Epithelial cell of esophagus (primary cell): ENCODE measurements at places on chromosomes 13 and 19.
A peak's percentile ranks its signal among the peaks of the same experiment; 100 is the strongest.

- no peak for DNase-seq
Observed at GRCh38 chr19:1826557-1827521, 14.8 kb upstream of the ATP8B3 start.

GRCh38 chr19:19022380-19022961 is 10.8 kb downstream of the SUGP2 start:
- DNase-seq = no peak

DNA sequence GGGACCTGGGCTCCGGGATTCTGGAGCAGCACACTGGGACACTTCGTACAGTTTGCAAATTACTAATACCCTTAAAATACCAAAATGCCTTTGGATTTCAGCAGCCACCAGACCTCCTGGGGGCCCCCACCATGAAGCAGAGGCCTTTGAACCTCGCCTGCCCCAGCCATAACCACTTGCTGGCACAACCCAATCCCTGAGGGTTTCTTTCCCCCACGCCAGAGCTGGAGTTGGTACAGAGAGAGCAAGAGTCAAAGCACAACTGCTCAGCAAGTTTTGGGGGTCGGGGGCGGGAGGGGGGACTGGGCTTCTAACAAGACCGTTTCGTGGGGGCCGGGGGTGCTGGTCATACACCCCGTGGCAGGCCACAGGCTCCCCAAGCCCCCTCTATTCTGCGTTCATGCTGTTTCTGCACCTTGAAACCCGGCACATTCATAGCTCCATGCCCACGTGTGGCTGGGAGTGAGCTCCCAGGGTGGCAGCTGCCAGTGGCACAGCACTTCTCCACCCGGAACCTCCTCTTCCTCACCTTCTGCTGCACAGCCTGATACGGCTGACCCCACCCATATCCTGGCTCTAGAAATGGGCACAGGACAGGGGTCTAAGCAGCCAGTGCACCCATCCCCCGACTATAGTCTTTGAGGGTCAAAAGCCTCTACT is 17.1 kb downstream of the PLEKHF1 start:
- no peak for DNase-seq

DNA sequence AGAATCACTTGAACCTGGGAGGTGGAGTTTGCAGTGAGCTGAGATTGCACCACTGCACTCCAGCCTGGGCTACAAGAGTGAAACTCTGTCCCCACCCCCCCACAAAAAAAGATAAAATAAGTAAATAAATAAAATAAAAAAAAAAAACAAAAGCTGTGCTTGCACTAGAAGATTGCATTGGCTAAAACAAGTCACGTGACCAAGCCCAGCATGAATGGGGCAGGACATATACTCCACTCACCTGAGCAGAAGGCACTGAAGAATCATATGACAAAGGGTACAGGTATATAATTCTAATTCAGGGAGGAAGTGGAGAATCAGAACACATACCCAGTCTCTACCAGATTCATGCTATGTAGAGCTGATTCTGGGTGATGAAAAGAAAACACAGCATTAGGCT is 36.6 kb downstream of the CYP4F22 start:
- no peak for DNase-seq

DNA sequence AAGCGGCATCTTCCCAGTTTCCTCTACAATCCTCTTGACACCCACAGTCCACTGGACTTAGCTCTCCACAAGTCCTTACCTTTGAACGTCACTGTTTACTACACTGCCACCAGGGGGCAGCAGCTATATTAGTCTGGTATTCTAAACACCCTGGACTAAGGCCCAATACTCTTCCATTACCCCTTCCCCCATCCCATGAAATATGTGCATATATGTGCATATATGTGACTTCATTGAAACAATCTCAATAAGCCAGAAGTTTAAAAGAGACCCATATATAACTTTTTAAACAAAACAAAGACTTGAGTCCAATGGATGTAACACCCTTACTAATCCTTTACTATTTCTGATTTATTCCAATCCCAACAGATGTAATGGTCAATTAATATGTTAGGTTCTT is 15.5 kb downstream of the GGACT start:
- DNase-seq = peak; percentile 88

DNA sequence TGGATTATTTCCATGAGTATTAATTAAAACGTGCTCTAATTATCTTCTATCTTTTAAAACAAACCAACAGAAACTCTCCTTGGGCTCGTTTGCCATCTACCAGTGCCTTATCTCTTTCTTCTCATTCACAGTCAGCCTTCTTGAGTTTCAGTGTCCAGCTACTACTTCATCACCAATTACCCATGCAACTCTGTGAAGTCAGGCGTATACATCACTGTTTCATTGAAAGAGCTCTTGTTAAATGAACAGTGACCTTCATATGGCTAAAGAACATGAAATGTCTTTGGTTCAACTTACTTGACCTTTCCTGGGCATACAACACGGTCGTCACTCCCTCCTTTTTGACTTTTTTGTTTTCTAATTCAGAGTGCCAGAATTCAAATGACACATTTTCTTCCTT is 5.2 kb upstream of the IFT88 start:
- no peak for DNase-seq

GRCh38 chr13:49840266-49840665 is 47.8 kb upstream of the KPNA3 start:
- no peak for DNase-seq

GRCh38 chr19:55305491-55305890 is 19.6 kb downstream of the TMEM150B start:
- peak; percentile 46 for DNase-seq

- peak; percentile 66 for DNase-seq
Observed at GRCh38 chr19:35268536-35269437, at the start of gene USF2. TSS of gene USF2 (plus strand) at chr19:35268962. CDS start at chr19:35269102, 140 bp downstream.

DNA sequence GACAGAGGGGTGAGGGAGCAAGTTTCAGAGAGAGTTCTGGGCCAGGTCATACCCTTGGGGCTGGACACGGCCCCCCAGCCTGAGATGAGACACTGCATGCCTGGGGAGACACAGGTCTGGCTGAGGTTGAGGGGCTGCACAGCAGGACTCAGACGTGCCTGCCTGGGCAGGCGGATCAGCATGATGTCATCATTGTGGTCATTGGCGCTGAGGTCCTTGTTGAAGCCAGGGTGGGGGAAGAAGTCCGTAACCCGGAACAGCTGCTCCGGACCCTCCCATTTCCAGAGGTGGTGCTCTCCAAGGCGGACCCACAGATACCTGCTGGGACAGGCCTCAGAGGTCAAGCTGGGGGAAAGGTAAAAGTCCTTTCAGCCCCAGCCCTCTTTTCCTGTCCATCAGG is 5.0 kb upstream of the KLK8 start:
- DNase-seq = no peak

GRCh38 chr19:789701-790060 is 7.6 kb upstream of the PTBP1 start:
- no peak for DNase-seq
